SHP77 treated with DMSO at 0.1 percent for 48 hours (cell line): ENCODE measurements at places on chromosomes 6 and 20.

DNA sequence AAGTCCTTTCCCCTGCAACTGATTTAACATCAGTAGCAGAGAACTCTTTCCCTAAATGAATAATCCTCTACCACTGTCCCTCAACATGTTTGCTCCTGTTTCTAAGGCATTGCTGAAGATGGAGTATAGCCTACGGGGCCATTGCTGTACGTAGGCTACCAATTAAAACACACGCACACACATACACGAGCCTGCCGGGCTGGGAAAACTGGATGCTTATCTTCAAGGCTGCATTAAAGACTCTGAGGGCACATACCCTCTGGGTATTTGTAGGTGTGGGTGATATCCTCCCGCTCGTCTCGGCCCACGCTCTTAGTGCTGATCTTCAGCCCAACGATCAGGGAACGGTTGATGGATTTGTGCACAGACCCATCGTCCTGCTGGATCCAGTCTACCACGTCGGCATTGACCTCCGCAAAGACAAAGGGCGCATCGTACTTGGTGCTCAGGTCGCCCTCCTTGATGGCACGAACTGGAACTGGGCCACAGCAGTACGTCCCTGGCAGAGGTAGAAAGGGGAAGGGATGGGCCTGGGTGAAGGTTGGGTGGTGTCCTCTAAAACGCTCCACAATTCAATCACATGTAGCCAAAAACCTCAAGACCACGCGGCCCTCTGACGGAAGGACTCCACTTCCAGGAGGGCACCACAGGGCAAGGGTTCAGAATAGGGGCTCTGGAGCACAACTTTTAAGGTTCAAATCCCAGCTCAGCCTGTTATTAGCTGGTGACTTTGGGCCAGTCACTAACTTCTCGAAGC is 25.7 kb downstream of the TGM2 start:
- no peak for DNase-seq

- no peak for DNase-seq
These were observed 51.4 kb downstream of the KDM1B start for GRCh38 chr6:18206591-18206990.

GRCh38 chr6:99491171-99491570 is 24.1 kb downstream of the USP45 start:
- no peak for DNase-seq

DNA sequence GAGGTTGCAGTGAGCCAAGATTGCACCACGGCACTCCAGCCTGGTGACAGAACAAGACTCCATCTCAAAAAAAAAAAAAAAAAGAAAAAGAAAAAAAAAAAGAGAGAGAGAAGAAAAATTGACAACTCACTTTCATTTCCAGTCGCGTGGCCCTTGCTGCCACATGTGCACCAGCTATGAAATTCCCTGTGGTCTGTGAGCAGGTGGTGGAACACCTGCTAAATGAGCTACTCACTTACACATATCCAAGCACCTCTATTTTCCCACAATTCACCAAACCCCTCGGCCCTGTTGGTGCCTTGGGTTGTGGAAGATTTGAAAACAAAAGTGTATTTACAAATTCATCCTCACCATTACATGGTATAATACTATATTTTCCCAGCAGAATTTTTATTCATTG is 105.2 kb upstream of the ASF1A start:
- no peak for DNase-seq

GRCh38 chr6:72769459-72770125 is 147.7 kb downstream of the KCNQ5 start:
- peak; percentile 6 for DNase-seq

DNA sequence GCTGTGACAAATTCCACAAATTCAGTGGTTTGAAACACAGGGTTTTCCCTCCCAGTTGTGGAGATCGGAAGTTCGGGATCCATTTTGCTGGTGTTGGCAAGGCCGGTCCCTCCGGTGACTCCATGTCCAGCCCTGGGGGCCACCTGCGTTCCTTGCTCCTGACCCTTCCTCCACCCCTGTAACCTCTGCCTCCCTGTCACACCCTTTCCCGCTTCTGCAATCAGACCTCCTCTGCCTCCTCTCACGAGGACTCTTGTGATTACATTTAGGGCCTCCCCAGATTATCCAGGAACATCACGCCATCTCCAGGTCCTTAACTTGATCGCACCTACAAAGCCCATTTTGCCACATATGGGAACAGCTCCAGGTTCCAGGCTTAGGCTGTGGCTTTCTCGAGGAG is 12.5 kb downstream of the RPS6KA2 start:
- DNase-seq = no peak

DNA sequence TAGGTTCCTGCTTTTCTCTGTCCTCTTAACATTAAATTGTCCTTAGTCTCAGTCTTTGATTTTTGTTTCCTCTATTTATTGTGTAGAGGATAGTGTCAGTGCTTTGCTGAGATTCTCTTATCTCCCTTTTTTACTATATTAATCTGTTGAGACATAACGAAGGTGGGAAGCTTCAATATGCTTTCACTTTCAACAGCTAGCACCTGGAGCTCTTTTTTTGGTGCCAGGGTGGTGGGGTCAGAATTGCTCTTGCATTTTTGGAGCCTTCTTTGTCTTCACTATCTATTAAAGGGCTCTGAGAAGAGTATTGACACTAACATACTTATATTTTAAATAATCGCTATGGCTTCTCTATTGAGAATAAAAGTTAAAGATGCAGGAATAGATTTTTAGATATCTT is 97.1 kb upstream of the EPHA7 start:
- DNase-seq = no peak

- DNase-seq = no peak
These were observed 39.1 kb upstream of the ARHGAP18 start for GRCh38 chr6:129748901-129749748.

DNA sequence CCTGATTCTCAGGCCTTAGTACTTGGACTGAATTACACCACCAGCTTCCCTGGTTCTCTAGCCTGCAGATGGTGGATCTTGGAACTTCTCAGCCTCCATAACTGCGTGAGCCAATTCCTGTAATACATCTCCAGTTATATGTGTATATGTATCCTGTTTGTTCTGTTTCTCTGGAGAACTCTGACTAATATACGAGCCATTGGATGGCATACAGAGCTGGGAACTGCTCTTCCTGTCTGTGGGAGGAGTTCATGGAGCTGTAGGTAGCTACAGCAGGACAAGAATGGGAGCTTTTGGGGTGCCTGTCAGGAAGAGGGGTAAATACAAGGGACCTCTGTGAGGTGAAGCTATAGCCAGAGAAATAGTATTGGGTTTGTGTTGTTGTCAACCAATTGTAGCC is 41.2 kb downstream of the TMEM14A start:
- DNase-seq = no peak

- DNase-seq = peak; percentile 66
These were observed 48.7 kb upstream of the CRISP1 start for GRCh38 chr6:49915035-49915434.

DNA sequence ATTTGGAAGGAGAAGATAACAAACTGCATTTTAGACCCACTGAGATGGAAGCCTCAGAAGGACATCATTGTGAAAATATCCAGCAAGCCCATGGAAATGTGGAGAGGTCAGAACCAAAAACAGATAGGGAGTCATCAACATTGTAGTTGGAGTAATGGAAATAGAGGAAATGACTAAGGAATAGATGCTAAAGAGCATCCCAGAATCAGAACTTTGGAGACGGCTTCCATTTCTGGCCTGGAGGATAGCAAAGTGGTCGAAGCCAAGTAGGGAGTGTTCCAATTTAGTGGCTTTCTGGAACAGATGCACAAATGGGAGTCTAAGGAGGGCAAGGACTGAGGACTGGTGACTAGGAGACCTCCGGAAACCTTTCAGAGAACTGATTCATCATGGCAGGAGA is 3.6 kb downstream of the BEND6 start:
- no peak for DNase-seq

- DNase-seq = no peak
These were observed 174.0 kb upstream of the FBXL4 start for GRCh38 chr6:99121748-99122147.

GRCh38 chr20:45014671-45015415 is 48.5 kb downstream of the STK4 start:
- DNase-seq = no peak

DNA sequence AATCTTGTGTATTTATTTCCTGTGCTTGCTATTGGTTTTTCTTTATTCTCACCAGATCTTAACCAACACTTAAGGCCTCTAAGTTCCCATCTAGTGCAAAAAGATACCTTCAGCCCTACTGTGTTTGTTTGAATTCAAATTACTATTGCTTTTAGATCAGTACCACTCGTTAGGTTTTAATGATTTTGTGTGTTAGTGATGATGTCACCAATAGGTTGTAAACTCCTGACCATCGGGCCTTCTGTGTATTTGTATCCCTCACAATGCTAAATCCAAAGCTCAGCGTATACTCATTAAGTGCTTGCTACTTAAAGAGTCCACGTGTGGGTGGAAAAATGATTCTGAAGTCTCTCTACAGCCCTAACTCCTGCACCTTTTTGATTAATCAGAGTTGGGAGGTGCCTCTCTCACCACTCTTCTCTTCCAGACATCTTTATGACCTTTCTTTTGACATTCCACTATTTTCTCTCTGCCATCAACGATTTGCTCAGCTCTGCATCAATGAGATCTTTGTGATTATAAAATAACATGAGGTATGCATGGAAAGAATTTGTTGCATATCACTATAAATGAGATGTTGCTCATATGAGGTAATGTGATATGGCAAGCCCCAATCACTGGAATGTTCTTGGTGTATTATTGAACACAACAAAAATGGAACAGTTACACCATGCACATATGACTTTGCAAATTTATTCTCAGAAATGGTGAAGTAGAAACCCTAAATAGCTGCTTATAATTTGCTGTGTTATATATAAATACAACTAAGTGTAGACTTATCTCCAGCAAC is 55.1 kb upstream of the LAMA2 start:
- DNase-seq = no peak

DNA sequence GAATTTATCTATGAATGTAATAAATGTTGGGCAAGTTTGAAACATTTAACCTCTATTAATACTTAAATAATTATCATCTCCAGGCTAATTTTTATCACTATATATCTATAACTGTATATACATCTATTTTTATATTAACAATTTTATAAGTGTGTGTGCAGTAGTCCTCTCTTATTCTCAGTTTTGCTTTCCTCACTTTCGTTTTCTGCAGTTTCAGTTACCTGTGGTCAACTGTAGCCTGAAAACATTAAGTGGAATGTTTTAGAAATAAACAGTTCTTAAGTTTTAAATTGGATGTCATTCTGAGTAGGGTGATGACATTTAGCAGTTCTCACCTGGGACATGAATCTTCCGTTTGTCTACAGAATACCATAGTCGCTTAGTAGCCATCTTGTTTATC is 379.4 kb upstream of the MAN1A1 start:
- DNase-seq = no peak

GRCh38 chr20:11966186-11966585 is 48.5 kb downstream of the BTBD3 start:
- no peak for DNase-seq

DNA sequence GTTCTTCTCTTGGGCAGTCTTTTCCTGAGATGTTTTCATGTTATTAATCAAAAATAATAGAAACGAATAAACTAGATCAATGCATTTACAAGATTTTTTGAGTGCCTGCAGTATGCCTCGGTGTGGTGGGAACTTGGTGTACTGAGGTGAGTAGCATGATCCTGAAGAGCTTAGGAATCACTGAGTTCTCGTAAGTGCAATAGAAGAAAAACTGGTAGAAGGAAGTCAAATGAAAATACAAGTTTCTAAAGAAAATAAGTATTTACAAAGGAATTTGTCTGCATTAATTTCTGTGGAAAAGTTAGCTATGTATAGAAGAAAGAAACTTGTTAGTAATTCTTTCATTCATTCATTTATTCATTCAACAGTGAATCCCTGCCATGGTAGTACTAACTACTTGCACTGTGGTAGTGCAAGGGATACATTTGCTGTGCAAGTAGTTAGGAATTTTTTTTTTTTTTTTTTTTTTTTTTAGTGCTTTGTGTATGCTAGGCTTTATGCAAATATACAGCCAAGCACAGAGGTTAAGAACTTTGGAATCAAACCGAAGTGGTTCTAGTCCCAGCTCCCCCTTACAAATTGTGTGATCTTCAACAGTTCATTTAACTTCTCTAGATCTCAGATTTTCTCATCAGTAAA is 13.9 kb downstream of the NT5E start:
- DNase-seq = no peak

- no peak for DNase-seq
These were observed 22.4 kb downstream of the ZMYND8 start for GRCh38 chr20:47334022-47334551.

DNA sequence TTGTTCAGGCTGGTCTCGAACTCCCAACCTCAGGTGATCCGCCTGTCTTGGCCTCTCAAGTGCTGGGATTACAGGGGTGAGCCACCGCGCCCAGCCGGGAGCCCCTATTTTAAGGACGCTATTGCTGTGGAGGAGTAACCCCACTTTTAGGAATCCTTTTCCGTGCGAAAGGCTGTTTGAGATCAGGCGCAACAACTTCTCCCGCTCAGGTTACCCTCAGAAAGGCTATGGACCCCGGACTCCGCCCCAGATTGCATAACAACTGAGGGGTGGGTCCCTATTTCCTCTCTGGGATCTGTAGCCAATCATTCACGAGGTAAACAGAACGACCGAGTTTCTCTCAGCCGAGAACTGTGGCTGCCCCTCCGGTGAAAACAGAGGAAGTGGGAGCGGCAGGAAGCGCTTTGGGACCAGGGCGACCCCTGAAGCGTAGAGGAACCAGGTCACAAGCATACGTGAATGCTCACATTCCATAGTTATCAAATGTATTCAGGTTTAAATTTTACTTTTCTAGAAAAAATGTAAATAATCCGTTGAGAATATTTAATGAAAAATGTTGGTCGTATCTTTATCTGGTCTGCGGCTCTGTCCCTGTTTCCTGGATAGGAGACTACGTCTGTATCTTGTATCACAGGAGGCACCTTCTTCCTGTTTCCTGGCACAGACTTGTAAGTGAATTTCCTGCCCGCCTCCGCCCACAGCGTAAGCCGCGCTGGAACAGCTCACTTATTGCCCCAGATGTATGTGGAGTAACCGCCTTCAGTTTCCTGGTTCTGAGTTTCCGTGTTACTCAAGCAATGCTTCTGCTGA is 26.8 kb downstream of the HLA-E start:
- DNase-seq = peak; percentile 56

- DNase-seq = no peak
These were observed 116.0 kb upstream of the VGLL2 start for GRCh38 chr6:117149324-117149723.

DNA sequence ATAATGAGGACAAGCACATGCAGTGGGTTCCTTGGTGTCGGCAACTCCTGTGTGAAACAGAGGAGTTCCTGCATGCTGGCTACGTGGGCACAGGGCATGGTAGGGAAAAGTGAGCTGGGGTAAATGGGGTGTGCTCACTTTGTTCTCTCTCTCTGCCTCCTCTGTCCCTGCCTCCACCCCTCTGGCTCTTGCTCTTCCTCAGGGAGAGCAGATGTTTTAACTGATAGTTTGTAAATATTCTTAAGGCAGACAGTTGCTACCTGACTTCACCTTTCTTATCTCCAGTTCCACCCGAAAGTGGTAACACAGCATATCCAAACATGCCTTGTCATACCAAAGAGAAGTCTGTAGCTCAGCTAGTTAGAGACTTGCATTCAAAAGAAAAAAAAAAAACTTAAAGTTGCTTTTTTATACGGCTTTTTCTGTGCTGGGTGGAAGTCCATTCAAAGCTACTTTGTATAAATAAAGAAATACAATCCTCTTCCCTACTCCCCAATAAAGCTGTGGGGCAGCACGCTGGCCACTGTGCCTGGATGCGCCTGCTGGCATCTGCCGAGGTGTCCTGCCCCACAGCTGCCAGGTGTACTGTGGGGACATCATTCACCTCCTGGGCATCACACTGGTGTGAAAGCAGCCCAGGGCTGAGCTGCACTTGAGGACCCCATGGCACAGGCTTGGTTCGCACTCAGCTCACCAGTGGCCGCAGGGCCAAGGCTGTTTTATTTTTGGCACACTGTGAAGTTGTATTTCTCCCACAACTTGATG is 93.6 kb downstream of the FOXC1 start:
- no peak for DNase-seq

- DNase-seq = no peak
These were observed 69.8 kb downstream of the TMEM170B start for GRCh38 chr6:11607383-11607782.
